ENCODE measurements at places on chromosomes 16 and 17.

GRCh38 chr16:4293822-4294457, 21.1 kb upstream of the TFAP4 start:
- peak; percentile 4 for DNase-seq

DNA sequence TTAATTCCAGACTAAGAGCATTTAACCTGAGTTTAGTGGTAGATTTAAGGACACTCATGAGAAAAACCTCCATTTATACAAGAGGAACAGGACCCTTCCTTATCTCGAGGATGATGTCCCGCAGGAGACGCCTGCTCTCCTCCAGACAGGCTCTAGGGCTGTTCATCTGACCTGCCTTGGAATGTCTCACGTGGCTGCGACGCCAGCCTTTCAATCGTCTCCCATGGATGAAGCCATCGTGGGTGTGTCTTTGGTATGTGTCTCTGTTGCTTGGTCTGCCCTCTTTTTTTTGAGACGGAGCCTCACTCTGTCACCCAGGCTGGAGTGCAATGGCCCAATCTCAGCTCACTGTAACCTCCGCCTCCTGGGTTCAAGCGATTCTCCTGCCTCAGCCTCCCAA, 16.5 kb downstream of the CHMP6 start:
- no peak for DNase-seq

GRCh38 chr17:76894842-76895241, 26.6 kb downstream of the MGAT5B start:
- no peak for DNase-seq

DNA sequence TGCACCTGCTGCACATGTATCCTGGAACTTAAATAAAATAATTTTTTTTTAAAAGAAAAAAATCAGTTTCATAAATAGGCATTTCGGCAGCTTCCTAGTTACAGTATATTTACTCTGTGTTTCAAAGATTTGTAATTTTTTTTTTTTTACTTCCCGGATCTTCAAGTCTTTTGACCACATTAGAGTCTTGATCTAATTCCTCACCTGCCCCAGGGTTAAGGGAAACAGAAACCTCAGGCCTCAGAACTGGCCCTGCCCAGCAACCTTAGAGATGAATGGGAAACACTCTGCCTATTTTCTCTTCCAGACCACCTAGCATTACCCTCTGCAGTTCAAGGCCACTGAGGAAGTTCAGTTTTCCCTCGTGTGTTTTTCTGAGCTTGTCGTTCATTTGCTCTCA, 304.0 kb downstream of the MAF start:
- peak; percentile 22 for DNase-seq

DNA sequence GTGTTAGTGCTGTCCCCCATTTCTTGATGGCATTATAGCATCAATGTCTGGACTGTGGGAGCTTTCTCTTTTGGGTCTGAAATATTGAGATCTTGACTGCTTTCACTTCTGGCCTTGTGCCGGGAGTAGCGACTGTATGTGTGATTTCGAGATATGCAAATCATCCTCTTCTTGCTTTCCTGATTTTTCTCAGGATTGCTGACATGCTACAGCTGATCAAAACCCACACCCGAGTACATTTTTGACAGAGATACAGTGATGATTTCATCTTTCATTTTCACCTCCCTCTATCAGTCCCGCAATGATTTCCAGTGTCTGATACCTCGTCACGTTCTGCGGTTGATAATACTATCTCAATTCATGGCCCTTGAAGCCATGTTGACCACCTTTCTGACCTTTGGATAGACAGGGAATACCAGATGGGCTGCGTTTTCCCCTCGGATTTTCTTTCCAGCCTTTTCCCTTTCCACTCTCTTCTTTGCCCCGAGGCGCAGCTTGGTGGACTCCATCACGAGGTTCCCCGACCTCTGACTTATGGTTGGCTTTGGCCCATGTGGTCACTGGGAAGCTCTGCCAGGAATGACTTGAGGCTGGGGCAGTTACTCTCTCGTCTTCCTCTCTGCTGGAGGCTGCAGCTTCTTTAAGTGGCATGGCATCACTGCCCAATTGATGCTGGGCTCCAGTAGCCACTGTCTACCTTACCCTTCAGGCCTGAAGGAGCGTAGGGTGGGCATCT, 184.4 kb downstream of the SNX29 start:
- DNase-seq: no peak

DNA sequence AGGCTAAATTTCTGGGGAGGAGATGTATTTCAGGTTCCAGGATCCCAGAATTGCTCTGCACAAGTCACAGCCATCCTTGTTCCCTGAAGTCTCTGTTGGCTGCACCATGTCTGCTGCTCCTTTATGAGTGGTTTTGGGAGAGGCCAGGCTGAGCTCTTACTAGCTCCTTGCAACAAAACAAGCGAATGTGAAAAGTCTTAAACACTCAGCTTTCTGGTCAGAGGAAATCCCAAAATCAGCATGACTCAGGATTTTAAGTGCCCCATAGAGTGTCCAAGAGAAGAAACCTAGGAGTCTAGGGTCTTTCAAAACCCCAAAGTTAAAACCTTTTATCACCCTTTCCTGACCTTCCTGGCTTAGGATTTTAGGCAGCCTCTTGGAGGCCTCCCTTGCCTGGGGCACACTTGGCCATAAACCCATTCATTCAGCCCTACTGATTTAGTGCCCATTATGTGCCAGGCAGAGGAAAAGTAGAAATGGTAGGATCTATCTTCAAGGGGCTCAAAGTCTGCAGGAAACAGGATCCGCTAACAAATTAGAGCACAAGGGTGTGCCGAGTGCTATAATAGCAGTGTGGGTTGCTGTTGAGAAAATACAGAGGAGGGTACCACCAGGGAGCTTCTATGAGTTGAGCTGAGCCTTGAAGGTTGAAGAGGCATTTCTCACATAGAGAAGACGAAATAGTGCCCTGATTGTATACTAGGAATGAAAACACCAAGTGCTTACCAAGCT, 36.9 kb downstream of the SOST start:
- no peak for DNase-seq

GRCh38 chr17:77126519-77126918, 14.2 kb upstream of the SEC14L1 start:
- DNase-seq: no peak

- peak; percentile 5 for DNase-seq
Observed at GRCh38 chr17:1830288-1830687, 483 bp downstream of the RPA1 start.

GRCh38 chr17:46853896-46854444, 2.6 kb downstream of the WNT9B start:
- no peak for DNase-seq

- no peak for DNase-seq
Observed at GRCh38 chr17:16297367-16298139, 55.7 kb downstream of the CENPV start.

GRCh38 chr16:17082095-17082882, 388.5 kb downstream of the XYLT1 start:
- DNase-seq: no peak

- peak; percentile 72 for DNase-seq
Observed at GRCh38 chr17:48830840-48831548, at the start of gene CALCOCO2. TSS of gene CALCOCO2 (plus strand) at chr17:48831035. CDS start at chr17:48841708, 10,673 bp downstream.

DNA sequence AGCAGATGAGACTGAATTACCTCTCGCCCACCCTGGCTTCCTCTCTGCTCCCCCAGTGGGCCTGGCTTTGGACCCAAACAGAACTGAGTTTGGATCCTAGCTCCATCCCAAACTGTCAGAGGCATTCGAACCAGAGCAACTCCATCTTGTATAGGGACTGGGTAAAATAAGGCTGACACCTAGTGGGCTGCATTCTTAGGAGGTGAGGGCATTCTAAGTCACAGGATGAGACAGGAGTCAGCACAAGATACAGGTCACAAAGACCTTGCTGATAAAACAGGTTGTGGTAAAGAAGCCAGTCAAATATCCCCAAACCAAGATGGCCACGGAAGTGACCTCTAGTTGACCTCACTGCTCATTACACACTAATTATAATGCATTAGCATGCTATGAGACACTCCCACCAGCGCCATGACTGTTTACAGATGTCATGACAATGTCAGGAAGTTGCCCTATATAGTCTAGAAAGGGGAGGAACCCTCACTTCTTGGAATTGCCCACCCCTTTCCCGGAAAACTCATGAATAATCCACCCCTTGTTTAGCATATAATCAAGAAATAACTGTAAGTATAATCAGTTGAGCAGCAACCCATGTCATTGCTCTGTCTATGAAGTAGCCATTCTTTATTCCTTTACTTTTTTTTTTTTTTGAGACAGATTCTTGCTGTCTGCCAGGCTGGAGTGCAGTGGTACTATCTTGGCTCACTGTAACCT, 44.4 kb downstream of the LYRM1 start:
- DNase-seq: no peak

- DNase-seq: no peak
Observed at GRCh38 chr16:79493911-79494310, 106.6 kb downstream of the MAF start.

GRCh38 chr17:79497777-79498348, 113.0 kb downstream of the RBFOX3 start:
- DNase-seq: no peak

DNA sequence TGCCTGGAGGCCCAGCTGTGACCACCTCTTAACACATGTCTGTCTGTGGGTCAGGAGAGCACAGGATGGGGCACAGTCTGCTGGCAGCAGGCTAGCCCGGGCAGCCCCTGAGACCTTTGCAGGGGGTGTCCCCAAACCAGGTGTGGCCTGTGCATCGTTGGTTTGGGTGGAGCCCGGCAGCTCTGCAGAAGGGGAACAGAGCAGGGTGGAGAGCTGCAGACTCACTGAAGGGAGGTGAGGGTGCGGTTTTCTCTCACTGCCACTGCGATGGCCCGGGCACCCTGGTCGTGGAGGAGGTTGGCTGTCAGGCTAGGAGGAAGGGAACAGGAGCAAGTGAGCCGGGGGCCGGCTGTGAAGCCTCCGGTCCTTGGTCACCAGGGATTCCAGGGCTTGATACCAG, 28.8 kb downstream of the NLRC3 start:
- no peak for DNase-seq

DNA sequence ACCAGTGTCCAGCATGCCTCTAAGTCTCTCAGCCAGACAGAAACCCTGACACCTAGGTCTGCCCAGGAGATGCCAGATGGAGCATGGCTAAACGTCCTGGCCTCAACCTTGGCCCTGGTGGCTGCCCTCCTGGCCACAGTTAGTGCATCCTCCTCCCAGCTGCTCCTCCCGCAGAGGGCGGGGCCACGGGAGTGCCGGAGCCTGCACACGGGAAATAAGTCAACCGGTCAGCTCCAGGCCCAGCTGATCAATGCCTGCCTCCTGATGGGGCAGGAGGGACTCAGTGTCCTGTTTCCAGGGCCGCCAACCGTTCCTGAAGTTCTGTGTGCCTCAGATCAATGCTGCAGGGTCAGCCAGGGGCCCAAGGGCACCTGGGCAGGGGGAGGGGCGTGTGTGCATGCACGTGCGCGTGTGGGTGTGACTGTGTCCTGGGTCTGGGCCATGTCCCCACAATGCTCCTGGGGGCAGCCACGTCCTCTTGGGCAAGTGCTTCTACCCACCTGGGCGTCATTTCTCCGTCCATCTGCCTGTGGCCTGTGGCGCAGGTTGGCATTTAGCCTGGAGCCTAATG, 4.6 kb upstream of the KCNJ12 start:
- DNase-seq: no peak

DNA sequence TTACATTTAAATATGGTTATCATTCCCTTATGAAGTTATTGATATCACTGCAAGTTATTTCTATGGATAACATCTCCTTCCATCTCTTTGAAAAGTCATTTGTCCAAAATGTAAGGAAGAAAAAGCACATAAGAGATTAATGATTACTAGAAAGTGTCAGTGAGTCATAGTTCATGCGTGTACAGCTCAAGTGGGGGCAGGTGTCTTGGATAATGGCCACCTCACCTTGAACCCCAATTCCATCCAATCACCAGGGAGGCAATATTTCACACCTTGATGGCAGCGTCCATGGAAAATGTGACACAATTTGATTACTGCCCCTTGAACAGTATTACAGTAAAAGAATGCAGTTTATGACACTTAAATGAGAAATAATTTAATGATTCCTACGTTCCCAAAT, 358.3 kb upstream of the SOX9 start:
- DNase-seq: no peak

GRCh38 chr17:80749611-80750010, 205.0 kb downstream of the RPTOR start:
- no peak for DNase-seq

GRCh38 chr17:72121164-72122009, 567 bp downstream of the SOX9 start:
- no peak for DNase-seq

GRCh38 chr16:19384656-19385055, 33.0 kb upstream of the TMC5 start:
- no peak for DNase-seq

DNA sequence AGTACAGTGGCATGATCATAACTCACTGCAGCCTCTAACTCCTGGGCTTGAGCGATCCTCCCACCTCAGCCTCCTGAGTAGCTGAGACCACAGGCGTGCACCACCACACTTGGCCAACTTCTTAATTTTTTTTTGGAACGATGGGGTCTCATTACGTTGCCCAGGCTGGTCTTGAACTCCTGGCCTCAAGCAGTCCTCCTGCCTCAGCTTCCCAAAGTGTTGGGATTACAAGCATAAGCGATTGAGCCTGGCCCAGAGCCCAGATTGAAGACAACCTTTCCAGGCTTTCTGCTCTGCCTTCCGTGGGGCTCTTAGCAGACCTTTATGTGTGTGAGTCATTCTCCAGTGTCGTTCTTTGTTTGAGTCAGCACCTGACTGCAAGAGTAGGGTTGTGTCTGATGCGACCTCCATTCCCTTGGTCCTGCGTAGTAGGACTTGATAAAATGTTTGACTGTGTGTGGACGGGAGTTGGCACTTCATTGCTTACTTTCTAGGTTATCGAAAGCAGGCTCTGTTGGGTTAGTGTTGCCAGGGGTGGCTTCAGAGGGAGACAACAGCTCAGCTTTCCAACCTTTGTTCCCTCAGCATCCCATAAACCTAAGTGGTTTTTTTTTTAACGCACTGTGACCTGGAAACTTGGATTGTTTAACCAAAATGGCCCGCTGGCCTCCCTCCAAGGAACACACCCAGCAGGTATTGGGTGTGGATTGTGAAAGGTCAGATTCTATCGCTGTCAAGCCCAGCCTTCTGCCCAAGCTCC, 26.4 kb downstream of the EEF2K start:
- DNase-seq: peak; percentile 76

GRCh38 chr16:25100511-25100910, 11.0 kb upstream of the LCMT1 start:
- no peak for DNase-seq

- DNase-seq: no peak
Observed at GRCh38 chr16:75218256-75219076, at the start of gene CTRB1. TSS of gene CTRB1 (plus strand) at chr16:75218988. CDS start at chr16:75219008, 20 bp downstream.

GRCh38 chr17:47719411-47720152, 13.5 kb upstream of the TBX21 start:
- no peak for DNase-seq

GRCh38 chr16:83138976-83139690, 512.4 kb downstream of the CDH13 start:
- no peak for DNase-seq

DNA sequence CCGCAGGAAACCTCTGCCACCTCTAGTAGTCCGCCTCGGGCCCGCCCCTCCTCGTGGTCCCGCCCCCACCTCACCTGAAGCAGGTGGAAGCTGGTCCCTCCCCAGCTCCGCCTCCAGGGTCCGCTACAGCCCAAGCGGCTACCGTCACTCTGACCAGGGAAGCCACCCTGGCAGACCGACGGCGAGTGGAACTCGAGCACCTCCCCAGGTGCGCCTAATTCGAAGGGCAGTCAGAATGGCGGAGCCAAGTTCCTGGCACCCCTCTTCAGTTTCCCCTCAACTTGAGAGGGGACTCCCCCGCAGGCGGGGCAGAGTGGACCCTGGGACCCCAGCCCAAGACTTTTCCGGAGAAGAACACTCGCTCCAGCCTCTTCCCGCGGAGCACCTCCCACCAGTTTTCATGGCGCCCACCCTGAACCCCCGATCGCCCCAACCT, 507 bp downstream of the FHOD1 start:
- DNase-seq: peak; percentile 36

- no peak for DNase-seq
Observed at GRCh38 chr16:15856901-15857698, at the start of gene MYH11. TSS of gene MYH11 (minus strand) at chr16:15857028. CDS start at chr16:15838252, 18,776 bp downstream.
